Tongue (tissue), 3 donors: ENCODE measurements at places on chromosomes 12 and 14. TPM values are rescaled to one million over a fixed set of nuclear protein-coding genes. Genes with fewer than 3 reads are reported as not detected.

DNA sequence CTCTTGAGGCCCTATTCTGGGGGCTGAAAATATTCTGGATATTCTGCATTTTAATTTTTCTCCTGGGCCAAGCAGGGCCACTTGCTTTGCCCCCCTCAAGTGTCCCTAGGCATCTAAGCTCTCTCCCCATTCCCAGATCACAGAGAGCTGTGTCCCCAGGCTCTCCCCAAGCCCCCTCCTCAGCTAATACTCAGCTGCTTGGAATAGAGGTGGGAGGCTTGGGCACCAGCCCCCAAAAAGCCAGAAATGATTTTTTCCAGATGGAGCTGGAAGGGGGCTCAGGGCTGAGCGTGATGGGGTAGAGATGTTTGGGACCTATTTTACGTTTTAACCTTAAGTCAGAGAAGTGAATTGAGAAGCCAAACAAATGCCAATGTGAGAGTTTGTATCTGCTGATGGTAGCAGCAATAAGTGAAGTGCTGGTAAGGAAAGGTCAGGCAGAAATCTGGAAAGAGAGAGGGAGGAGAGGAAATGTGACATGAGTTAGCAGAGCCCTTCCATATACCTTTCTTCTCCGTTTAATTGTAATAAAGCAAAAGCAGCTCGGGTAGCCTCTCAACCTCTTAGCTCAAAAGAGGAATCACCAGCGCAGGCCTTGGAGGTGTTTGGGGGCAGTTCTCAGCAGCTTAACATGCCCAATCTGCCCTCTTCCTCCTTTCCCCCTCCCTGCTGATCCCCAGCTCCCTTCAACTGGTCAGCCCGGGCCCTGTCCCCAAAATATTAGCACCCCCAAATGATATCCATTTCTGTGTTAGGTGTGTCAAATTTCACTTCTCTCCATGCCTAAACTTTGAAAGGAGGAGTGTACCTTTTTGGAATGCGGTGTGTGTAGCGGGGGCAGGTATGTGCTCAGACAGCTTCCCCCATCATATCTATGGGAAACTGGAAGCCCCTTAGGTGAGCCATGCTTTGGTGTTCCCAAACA is 5.0 kb upstream of the HOXC6 start:
- no peak for DNase-seq

CPM gene
- total RNA-seq: 26.2 TPM

ASIC1 gene
- total RNA-seq: 4.1 TPM

DNA sequence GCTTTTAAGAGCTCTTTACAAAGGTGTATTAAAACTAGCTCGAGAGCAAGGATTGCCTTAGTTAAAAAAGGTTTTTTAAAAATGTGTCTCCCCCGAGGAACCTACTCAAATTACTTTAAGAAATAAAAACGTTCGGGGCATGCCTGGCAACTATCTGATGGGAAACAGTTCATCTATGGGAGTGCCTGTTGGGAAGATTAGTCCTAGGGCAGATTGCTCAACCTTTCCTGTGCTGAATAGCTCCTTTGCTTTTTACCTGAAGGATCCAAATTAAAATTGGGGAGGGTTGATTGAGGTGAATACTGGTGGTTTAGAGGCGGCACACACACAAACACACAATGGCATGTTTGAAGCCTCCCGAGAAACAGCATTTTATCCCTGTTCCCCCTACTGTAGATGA is 541.4 kb upstream of the ATP2B1 start:
- no peak for DNase-seq

- DNase-seq: no peak
Observed at GRCh38 chr12:64627771-64628170, 17.5 kb downstream of the RASSF3 start.

ERP27 gene
- total RNA-seq: 1.9 TPM

EIF2S3B gene
- total RNA-seq: 1.2 TPM

GRCh38 chr12:2049604-2050540 is 2.9 kb upstream of the CACNA1C start:
- no peak for DNase-seq
